ENCODE measurements at places on chromosomes 13 and 19.

DNA sequence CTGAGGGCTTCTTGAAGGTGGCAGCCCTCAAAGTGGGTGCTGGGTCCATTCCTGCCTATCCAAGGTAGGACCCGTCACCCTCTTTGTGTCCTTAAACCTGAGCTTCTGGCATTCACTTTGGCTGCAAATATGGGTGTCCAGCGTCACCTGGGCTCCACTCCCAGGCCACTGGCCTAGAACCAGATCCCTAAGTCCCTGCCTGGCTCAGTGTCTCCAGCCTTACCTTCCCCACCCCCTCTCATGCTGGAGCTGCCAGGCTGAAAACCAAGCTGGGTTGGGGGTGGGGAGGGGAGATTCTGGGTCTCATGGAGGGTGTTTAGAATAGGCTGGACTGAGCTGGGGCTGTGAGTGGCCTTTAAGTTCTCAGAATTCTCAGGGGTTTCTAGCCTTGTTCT, 12.4 kb downstream of the PDE4A start:
- no peak for DNase-seq

- DNase-seq, result no peak
These were observed 1.6 kb downstream of the COG3 start for GRCh38 chr13:45466359-45466758.

DNA sequence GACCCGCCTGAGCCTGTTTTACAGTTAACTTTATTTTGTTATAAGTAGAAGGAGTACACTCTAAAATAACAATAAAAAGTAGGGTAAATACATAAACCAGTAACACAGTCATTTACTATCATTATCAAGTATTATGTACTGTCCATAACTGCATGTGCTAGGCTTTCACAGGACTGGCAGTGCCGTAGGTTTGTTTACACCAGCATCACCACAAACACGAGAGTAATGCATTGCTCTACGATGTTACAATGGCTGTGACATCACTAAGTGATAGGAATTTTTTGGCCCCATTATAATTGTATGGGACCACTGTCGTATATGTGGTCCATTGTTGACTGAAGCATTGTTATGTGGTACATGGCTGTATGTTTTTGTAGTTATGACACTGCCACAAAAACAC, 41.3 kb upstream of the SLC7A9 start:
- no peak for DNase-seq

DNA sequence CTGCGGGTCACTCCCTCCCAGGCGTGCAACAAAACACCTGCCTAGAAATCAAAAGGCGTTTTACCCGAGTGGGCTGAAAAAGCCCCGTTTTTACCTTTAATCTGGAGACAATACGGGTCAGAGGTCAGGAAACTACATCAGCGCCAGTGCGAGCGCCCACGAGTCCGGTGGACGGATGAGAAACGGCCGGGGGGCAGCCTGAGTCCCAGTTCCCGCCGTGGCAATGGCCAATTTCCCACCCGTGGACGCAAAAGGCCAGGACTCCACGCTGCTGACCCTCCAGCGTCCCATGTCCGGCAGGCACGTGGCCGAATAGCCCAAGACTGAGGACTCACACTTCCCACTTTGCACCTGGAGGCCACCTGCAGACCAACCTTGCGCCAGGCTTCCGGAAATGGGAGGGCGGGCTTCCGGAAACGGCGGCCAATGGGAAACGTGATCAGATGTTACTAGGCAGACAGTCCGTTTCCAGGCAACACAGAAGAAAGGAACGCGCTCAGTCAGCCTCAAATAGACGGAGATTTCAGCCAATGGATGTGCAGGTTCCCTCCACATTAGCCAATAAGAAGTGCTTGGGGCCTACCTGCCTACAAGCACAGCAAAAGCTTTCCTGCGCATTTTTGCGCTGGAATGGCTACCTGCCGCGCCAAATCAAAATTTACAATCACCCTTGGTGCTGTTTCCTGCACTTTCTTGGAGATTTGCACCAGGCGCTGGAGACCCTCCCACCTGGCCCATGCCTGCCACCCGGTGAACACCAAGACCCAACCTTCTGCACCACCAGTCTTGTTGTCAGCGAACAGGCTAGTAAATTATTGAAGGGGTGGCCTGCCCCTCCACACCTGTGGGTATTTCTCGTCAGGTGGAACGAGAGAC, 47.4 kb downstream of the ZFP14 start:
- DNase-seq, result peak; percentile 93

GRCh38 chr13:114124921-114125320, 7.5 kb downstream of the RASA3 start:
- DNase-seq, result peak; percentile 29

DNA sequence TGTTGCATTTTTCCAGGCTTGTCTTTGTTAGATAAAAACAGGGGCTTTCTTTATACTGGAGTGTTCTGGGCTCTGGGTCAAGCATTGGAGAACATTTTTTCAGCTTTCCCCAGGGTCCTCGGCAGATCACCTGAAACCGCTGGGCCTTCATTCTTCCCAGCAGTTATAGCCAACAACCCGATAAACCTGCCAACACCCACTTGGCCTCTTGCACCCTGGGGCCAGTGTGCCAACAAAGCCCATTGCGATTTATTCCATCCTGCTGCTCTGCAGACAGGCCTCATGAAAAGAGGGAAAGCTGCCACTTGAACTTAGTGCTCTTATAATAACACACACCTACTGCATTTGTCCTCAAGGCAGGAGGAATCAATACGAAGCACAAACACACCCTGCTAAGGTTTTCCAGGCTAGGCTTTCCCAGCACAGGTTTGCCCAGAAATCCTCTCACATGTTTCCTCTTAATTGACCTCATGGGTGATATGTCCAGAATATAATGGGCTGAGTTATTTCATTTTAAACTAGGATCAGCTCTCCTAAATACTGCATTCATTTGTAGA, 669.3 kb downstream of the LIG4 start:
- DNase-seq, result no peak

DNA sequence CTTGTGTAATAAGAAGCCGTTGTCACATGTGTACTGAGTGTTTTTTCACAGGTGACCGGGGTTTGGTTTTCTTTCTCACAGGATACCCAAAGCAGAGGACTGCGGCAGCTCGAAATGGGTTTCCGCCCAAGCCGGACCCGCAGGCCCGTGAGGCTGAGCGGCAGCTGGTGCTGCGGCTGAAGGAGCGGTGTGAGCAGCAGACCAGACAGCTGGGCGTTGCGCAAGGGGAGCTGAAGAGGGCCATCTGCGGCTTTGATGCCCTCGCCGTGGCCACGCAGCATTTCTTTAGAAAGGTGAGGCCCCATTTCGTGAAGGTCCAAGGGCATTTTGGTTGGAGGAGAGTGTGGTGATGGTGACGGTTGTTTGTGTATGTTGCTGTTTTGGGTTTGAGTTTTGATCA, 236.3 kb downstream of the SLC7A1 start:
- no peak for DNase-seq

- peak; percentile 27 for DNase-seq
These were observed 2.9 kb upstream of the HOOK2 start for GRCh38 chr19:12778017-12778904.

- no peak for DNase-seq
These were observed 160.3 kb downstream of the KCTD15 start for GRCh38 chr19:33956941-33957340.

DNA sequence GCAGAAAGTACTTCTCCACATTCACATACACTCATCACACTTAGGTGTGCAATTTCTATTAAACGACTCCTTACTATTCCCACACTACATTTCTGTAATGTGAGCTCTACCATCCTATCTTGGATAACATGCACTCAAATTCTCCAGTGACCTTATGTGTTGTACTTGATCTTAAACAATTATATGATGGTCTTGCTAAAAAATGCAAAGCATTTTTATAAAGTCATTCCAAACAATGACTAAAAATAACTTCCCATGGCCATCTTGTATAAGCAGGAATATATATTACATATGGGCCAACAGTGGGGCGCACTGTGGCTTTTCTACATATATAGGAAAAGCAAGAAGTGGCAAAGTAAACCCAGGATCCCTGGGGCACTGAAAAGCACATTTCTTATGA, 155.5 kb downstream of the FLT1 start:
- no peak for DNase-seq

DNA sequence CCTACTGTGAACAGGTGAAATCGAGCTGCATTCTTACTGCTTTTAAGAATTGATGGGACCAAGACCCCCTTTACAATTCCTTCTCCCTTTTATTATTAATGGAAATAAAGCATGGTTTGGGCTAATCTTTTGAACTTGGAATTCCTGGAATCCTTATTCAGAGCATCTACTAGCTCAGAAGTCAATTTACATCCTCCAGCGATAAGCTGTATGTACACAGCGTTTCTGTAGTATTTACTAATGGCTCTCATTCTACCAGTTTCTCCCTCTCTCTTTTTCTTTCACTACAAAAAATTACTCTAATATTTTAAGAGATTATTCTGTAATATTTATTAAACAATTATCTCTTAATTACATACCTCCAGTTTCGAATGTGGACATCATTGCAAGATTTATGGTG, 31.5 kb downstream of the FREM2 start:
- no peak for DNase-seq

DNA sequence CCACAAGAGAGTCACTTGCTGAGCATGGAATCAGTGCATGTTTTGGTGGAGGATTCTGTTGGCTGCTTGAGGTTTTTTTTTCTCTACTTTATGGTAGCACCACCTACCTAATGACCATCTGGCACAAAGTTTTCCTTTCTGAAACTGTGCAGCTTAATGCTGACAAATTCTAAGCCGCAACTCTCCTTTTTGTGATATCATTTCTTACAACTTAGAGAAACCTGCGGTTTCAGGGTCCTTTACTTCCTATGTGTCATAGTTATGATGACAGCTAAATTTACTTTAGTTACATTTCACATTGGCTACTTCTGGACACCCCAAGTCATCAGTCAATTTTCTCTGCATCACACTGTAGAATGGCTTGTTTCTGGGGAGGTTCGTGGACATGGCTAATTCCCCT, 115.4 kb upstream of the TMTC4 start:
- no peak for DNase-seq

DNA sequence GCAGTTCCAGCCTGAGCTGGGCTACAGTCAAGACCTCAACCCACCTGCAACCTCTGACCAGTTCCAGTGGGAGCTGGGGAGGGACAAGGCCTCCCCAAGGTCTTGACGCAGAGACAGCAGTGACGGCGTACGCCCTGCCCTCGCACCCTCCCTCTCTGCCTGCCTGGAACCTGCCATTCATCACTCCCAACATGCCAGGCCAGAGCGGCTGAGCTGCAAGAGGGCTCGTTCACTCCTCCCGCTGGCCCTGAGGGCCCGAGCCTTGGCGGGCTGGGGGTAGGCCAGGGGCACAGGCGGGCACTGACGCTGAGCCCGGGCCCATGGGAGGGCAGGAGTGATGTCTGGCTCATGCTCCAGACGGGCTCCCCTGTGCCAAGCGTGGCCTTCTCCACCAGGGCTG, 8.2 kb downstream of the NDUFA11 start:
- no peak for DNase-seq

DNA sequence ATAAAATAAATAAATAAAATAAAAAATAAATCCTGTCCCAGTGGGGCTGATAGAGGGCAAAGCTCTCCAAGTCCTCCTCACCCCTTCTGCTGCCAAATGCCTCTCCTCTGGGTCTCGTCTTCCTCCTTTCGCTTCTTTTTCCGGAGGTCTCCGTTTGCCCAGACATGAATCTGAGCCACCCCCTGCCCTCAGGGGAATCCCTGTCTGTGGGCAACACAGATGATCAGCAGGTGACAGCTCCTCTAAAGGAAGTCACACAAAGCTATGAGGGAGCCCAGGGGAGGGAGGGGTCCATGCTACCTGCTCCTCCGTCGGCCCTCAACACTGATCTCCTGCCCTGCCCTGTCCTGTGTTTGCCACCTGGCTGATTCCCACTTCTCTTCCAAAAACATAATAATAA, 479 bp downstream of the TMEM150B start:
- DNase-seq, result no peak

DNA sequence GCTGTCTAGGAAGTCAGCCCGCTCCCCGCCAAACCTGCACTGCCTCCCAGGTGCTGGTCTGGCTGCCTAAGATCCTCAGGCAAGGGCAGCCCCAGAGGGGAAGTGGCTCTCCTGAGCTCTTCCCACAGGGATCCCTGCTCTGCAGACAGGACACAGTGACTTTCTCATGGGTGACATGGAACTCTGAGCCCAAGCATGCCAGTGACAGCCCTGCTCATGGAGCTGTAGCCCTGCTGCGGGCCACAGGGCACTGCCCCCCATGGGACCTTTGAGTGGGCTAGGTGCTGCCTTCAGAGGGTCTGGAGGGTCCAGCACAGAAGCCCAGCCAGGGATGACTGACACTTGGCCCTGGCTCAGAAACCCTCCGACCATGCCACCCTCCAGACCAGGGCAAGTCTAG, 109.1 kb downstream of the TUBA3C start:
- no peak for DNase-seq

DNA sequence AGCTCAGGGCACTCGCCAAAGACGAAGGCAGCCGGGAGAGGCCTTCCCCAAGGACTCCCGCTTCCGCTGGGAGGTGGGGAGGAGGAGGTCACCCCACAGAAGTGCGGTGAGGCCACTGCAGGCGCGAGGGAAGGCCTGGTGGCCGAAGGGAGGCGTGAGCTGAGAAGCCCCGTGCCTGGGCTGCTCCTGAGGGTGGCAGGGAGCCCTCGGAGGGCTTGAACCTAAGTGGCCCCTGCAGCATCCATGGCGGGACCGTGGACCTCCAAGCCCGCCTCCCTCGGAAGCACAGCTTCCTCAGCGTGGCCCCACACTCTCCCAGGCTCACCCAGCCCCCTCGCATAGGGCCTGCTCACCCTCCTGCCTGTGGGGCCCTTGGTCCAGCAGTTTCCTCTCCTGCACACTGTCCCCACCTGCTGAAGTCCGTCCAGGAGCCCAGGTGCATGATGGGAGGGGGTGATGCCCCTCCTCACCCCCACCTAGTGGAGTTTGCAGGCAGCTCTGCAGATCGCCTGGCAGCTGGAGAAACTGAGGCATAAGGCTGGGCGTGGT, 25.9 kb downstream of the EFNA2 start:
- no peak for DNase-seq

- no peak for DNase-seq
These were observed 80.1 kb downstream of the GGACT start for GRCh38 chr13:100508455-100508854.

GRCh38 chr13:70817576-70817975, 709.3 kb upstream of the KLHL1 start:
- DNase-seq, result no peak

DNA sequence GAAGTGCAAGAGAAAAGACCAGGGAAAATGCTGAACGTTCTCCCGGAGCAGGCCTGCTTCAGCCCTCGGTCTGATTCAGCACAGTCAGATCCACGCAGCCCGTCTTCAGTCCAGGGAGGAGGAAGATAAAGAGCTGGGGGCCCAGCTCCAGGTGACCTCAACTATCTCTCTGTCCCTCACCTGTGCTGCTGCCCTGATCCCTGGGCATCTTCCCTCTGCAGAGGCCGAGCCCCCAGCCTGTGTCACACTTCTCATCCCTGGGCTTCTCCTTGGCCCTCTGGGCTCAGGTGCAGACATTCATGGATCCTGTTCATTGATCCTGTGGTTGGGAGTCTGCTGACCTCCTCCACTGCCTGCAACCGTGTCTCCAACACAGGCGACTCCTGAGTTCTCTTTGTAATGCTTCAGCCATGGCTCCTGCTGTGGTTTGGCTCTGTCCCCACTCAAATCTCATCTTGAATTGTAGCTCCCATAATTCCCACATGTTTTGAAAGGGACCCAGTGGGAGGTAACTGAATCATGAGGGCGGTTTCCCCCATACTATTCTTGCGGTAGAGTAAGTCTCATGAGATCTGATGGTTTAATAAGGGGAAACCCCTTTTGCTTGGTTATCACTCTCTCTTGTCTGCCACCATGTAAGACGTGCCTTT, 27.9 kb downstream of the COL4A2 start:
- DNase-seq, result no peak
